ENCODE measurements at places on chromosomes 1 and 21.

GRCh38 chr1:209134001-209134400 lies 449.5 kb upstream of the CAMK1G start:
- no peak for DNase-seq

- no peak for DNase-seq
Measured at GRCh38 chr1:7458946-7459345, 312.1 kb upstream of the VAMP3 start.

GRCh38 chr21:15823486-15824150 lies 93.8 kb downstream of the USP25 start:
- DNase-seq, result no peak

DNA sequence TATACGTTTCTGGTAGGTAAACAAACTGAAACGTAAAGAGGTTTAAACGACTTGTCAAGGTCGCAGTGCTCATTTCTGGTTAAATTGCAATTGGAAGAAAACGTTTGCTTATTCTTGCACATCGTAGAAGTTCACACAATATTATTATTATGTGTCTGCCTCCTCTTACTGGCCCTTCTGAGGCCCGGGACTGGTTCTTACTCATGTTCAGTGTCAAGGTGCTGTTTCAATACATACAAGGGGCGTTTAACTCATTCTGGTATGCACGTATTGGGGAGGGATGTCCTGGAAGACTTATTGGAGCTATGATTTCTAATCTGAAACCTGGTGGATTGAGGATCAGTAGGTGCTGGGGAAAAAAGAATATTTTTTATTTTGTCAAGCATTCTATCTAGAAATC lies 932 bp downstream of the RPF1 start:
- DNase-seq, result no peak

GRCh38 chr1:245261786-245262185 lies 107.0 kb downstream of the KIF26B start:
- DNase-seq, result no peak

GRCh38 chr1:25486602-25487001 lies 55.9 kb downstream of the MACO1 start:
- no peak for DNase-seq

DNA sequence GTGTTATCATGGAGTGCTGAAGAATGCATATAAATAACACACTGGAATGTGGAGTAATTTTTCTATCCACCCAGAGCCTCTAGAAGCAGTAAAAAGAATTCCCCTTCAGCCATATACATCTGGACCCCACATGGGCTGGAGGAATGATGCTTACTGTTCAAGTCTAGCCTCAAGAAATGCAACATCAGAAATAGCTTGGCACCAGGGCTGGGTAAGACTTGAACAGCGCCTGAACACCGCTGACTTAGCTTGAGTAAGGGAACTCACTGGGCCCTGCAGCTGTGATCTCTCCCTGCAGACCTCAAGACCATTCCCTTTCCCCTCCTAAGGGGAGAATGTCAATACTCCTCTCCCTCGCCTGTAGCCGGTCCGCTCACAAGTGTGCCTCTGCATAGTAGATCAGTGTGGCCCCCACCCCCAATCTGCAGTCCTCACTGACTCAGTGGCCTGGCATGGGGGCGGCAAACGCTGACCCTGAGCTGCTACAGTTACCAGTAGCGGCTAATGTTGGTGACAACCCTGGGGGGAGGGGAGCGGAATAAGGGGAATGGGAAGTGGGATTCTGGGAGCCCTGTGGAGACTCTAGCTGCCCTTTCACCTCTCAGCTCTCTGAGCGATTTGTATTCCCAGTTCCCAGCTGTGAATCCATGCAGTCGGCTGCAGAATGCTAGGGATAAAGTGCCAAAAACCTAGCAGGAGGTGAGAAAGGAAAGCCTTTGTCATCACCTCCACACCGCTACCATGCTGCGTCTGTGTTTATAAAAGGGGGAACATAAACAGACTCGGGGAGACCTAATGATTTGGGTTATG lies 483.9 kb downstream of the DISC1 start:
- DNase-seq, result peak; percentile 56

- DNase-seq, result peak; percentile 64
Measured at GRCh38 chr1:91166106-91166712, 144.4 kb upstream of the ZNF644 start.

DNA sequence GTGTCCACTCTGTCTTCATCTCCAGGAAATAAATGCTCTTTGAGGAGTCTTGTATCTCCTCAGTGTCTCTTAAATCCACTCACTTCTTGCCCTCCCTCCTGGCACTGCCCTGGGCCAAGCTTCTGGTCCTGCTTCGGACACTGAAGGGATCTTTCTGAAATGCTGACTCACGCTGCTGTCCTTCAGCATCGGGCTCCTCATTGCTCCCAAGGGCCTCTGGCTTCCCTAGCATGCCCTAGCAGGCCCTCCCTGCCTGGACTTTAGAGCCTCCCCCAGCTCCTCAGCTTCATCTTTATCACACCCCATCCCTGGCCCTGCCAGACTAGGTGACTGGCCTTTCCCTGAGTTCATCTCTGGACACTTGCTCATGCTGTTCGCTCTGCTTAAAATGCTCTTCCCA lies 96.6 kb downstream of the FOXD2 start:
- DNase-seq, result no peak

GRCh38 chr1:963301-963651 lies 2.9 kb downstream of the KLHL17 start:
- DNase-seq, result no peak

DNA sequence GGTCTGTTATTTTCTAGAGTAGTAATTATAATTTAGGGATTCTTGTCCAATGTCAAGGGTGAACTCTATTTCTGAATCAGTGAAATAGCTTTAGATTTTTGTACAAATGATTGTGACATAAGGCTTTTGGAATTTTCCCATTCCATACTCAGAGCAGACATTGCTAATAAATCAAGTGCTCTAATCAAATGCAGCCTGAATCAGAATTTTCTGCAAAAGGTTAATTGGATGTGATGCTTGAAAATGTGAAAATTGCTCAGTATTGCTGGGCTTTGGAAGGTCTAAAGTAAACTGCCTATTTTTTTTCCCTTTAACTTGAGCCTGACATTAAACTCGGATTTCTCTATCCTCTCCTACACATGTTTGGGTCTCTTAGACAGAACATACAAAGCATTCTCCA lies 23.2 kb downstream of the SGIP1 start:
- DNase-seq, result no peak

DNA sequence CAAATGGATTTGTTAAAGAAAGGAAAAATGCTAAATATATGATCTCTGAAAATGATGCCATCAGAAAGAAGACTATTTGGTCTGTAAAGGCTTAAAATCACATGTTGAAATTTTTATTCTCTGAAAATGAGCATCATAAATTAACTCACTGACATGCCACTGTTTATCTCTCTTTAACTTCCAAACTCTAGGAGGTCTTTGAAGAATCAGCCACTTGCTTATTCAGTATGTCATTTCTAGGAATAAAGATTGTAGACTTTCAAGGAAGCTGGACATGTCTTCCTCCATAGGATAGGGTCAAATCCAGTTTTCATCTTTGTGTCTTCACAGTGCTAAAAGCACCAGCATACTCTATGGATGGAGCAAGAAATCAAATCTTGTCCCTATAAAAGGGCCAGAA lies 147.6 kb downstream of the FMN2 start:
- DNase-seq, result no peak

- DNase-seq, result no peak
Measured at GRCh38 chr1:15013767-15014166, 139.8 kb upstream of the TMEM51 start.

DNA sequence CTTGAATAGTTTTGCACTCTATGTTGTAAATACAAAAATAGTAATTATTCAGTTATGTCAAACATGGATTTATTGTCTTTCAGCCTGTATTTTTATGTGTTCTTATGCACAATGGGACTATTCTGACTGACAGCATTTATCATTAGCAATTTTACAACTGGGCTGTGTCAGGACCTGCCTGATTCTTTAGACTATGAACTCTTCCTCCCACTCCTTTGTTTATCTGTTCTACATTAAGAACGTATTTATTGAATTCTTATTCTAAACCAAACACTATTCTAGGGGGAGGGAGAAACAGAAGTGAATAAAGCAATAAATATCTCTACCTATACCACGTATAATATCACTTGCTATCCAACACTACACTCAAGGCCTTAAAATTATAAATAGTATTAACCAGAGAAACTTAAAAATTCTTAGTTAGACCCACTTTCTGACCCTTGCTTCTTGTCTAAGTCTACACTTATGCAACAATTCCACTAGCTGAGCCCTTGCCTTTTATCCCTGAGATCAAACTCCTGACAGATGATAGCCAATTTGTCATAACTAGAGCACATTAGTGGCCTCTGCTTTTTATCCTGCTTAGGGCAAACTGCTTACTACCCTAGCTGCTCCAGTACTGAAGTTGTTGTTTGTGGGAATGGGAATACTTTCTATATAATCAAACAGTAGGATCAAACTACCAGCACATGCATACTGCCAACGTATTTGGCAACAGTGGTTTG lies 494.3 kb downstream of the BRINP3 start:
- no peak for DNase-seq

- DNase-seq, result no peak
Measured at GRCh38 chr1:169180174-169180573, 73.7 kb downstream of the ATP1B1 start.

GRCh38 chr1:20166051-20166450 lies 19.8 kb upstream of the UBXN10 start:
- DNase-seq, result no peak

DNA sequence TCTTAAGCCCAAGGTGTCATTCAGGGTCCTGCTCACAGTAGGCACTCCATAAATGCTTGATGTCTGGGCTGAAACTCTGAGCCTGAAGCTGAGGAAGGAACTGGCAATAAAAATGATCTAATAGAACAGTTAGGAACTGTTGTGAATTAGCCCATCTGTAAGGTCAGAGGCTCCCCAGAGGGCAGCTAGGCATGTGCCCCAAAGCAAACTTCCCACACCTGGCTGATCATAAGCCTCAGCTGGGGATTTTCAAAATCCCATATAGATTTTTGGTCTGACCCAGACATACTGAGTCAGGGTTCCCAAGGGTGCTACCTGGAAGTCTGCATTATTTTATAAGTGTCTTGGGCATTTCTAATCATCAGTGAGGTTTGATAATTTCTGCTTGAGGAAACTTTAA lies 309.4 kb upstream of the PROX1 start:
- no peak for DNase-seq

DNA sequence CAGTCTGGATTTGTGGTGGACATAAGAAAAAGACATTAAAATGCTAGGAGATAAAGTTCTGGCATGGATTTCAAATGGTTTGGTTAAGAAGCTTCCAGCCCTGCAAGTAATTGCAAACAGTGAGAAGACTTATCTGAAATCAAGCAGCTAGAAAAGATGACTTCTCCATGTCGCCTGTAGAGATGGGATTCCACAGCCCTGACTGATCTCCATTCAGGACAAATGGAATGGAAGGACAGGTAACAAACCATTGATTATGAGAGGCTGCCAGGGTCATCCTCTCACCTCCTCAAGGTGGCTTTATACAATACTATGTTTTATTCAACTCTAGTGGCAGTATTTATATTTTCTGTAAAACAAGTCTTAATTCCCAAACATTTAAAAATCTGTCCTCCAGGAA lies 237.9 kb downstream of the HLX start:
- no peak for DNase-seq

DNA sequence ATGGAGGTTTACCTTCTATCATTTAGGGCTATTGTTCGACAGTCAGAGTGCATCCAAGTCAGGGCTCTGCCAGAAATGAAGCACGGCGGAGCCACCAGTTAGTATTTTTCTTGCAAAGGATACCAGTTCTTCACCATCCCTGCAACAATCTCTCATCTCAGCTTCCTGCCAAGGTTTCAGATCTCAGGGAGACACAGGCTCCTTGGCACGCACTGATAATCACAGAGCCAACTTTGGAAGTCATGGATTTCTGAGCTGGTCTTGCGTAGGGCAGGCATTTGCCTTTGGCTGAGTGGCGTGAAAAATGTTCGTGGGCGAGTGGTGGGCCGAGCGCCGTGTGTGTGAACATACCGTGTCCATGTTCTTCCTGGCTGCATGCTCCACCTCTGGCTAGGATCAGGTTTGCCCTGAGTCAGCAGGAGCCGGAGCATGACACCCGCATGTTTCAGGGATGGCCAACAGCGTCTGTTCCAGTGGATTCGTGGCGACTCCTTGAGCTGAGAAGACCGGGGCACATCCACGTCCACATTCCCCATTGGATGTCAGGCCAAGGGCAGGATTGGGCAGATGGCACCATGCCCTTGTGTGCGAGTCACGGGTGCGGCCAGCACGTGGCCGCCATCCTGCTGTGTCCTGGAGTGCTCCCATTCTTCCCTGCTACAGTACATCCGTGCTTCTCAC lies 118.5 kb upstream of the C1orf174 start:
- no peak for DNase-seq

DNA sequence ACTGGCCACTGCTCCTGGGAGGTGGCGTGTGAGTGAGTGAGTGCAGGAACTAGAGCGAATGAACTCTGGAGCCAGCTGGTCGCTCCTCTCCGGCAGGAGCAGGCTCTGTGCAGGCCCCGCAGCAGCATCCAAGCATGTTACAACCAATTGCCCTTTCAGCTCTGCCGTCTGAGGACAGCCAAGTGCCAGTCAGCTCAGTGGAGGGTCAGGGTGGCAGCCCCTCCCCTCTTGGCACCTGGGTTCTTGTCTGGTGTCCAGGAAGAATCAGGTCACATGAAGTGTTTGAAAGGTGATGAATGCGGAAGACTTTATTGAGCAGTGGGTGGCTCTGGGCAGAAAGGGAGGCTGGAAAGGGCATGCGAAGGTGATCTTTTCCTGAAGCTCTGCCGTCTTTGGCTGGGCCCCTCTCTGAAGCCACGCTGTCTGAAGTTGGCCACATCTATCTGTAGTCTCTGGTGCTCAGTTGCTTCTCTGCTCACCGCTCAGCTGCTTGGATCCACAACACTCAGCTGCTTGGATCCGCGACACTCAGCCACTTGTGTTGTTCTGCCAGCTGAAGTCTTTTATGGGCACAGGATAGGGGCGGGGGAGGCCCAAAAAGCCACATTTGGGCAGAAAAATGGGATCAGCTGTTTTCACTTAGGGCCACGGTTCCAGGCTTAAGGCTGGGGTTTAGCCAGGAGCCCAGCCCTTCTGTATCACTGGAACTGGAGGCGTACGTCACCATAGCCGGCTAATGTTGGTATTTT lies 139.8 kb downstream of the ADSS2 start:
- DNase-seq, result no peak

DNA sequence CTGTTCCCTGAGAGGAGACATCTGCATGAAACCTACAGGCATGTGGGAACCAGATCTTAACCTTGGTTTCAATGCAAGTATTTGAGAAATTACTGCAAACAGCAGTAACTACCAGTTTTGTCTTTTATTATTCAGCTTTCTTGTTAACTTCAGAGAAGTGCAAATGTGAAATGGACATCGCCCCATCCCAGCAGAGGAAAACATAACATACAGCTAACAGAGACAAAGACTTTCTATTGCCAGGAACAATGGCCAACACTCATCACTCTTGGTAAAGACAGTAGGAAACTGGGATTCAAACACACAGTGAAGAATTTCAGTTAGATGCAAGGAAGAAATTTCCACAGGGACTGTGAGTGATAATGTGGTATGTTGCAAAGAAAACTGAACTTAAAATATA lies 115.1 kb downstream of the SLC30A10 start:
- no peak for DNase-seq
